Naive thymus-derived CD4-positive, alpha-beta T cell (primary cell): ENCODE measurements at places on chromosomes 4 and X. TPM values are rescaled to one million over a fixed set of nuclear protein-coding genes. Genes with fewer than 3 reads are reported as not detected.

Gene GC
- not detected for total RNA-seq

Gene NPY1R
- total RNA-seq: not detected

Gene MSX1
- total RNA-seq: not detected in 2 replicates

Gene CT47B1
- total RNA-seq: not detected

Gene PRRG3
- not detected for total RNA-seq

Gene CXCL5
- total RNA-seq: not detected

Gene CHRDL1
- not detected for total RNA-seq

Gene RAB40A
- total RNA-seq: 0.19 TPM
